PC-9 (cell line): ENCODE measurements at places on chromosomes 3 and 15.

- DNase-seq = no peak
These were observed 60.2 kb downstream of the TMEM44 start for GRCh38 chr3:194572944-194573491.

- DNase-seq = no peak
These were observed 71.4 kb downstream of the SEMA6D start for GRCh38 chr15:47788685-47789084.

DNA sequence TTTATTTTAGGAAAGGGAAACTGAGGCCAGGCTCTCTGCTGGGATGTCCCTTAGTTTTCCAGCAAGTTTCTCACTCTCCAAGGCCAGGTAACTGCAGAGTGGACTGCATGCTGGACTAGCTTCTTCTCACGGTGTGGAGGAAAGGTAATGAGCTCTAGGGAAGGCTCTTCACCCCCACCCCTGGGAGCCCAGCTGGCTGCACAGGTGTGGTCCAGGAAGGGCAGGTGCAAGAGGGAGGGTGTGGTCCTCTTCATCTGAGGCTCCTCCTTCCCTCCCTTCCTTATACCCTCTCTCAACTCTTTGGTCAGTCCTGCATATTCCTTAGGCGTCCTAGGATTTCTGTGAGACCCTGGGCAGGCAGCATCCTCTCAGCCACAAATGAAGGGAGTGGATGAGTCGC lies 33.9 kb downstream of the RNU5B-1 start:
- DNase-seq = no peak

DNA sequence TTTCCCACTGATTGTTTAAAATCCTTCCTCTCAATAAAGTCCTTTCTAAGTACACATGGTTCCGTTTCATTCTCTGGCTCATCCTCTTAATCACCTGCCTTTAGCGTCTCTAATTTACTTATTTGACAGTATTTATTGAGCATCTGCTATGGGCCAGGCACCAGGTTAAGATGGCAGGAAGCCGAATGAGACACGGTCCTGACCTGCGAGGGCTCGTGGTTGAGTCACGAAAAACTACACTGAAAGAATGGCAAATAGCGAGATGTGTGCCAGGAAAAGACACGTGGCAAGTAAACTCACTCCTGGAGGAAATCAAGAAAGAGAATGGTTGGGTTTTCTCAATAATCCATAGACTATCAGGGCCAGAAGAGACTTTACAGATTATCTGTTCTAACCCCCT lies 60.9 kb downstream of the HES1 start:
- DNase-seq = no peak

GRCh38 chr3:149717391-149718056 lies 34.8 kb downstream of the COMMD2 start:
- peak; percentile 61 for DNase-seq

DNA sequence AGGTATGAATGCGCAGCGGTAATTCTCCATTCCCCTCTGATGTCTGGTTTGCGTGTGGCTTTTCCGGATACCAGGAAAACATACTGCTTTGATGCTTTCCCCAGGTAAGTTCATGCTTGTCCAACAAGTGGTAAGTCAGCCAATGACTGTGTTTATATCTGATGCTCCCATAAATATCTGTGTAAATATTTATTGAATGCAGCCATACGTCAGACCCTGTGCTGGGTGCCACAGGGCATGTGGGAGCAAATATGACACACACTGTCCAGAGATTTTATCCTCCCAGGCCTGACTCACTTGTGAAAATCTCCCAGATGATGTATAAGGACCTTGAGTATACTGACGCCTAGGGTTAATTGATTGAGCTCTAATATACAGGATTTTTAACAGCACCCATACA lies 29.6 kb upstream of the CEMIP start:
- DNase-seq = peak; percentile 61

- DNase-seq = no peak
These were observed 96.8 kb downstream of the SLMAP start for GRCh38 chr3:57852896-57853295.

DNA sequence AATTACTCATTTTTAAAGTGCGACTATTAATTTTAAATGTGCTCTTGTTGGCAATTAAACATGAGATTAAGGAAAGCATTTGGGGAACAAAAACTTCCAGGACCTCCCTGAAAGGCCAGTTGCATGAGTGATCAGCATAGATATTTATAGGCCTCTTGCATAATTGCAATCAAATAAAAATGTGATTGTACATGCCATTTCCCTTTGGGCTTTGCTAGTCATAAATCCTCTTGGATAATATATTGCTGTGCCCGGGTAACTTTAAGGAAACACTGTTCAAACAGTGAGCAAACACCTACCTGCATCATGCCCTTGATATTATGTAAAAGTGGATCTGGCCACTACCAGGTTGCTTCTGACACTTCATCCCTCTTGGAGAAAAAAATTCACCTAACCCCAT lies 239.1 kb downstream of the MCTP2 start:
- DNase-seq = no peak

DNA sequence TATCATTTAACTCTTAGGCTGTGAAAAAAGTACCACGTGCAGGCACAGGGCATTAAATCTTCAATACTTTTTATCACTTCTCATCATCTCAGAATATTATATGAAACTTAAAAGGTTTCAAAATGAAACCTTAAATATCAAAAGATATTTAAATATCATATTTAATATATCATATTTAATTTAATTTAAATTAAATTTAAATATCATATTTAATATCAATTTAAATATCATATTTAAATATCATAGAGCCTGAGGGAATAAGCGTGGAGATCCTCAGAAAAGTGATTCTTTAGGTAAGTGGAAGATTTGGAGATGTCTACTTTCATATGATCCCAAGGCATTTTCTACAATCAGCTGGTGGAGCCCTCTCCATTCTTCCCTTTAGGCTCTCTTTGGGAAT lies 716.6 kb downstream of the OTOL1 start:
- DNase-seq = no peak

DNA sequence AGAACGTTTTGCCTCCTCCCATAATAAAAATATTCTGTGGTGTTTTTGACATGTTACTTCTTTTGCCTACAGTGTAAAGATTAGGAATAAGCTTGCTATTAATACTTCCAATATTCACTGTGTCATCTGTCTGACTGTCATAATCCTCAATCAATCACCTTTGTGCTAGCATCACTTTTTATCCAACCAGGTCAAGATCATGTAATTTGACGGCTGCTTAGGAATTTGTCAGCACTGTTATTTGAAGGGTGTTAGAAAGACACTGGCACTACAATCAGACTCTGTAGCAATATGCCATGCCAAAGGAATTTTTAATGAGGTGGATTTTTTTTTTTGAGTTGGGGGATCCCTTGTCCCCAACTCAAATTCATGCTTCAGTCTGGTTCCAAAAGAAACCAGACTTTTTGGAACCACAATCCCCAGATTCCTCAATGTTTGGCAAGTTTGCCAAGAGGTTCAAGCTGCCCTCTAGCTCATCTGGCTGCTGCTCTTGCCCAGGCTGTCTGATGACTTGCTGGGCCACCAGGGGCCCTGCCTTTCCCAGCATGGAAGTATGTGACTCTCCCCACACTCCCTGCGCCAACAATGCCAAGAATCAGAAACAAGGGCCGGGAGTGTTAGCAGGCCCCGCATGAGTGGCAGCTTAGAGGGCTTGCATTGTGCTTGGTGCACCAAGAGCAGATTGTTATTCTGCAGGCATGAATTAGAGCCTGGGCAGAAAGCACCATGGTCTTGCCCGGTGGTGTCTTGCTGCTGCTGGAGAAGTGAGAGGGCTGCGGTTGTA lies 58.6 kb upstream of the TSC22D2 start:
- DNase-seq = peak; percentile 55

DNA sequence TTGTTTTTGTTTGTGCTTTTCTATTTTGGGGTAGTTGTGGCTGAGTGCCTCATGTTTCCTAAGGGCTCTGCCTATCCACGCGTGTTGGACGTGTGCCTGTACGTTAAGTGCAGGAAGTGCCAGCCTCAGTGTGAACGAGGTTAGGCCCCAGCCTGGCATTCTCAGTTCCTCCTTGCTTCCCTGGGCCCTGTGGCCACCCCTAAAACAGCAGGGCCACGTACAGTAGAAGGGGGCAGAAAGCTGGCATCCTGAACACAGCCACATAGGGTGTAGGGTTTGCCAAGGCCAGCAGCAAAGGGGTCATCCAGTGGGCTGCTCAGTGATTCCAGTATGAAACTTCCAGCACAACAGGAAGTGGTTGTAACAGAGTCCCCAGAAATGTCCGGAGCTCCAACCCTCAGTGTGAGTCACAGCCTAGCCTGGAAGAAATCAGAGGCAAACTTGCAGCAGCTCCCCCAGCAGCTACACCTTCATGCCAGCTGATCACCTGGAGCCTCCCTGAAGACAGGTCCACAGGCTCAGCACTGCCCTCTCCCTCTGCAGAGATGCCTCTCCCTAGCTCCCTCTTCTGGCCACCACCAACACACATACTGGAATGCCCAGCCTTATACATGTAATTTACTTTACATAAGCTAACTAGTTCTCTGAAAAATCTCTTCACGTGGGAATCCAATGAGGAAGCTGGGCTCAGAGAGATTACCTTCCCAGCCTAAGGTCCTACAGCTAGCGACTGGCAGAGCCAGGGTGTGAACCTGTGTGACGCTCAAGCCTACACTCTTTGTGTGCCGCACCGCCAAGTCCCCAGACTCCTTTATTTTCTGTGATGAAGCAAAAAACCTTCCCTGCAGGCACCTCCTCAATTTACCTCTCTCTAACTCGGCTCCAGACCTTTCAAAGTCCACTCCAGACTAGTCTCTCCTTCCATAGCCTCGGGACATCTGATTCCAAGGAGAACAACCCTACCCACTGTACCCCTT lies 26.6 kb downstream of the ILDR1 start:
- peak; percentile 74 for DNase-seq

GRCh38 chr3:21481991-21482390 lies 269.0 kb downstream of the ZNF385D start:
- DNase-seq = no peak

DNA sequence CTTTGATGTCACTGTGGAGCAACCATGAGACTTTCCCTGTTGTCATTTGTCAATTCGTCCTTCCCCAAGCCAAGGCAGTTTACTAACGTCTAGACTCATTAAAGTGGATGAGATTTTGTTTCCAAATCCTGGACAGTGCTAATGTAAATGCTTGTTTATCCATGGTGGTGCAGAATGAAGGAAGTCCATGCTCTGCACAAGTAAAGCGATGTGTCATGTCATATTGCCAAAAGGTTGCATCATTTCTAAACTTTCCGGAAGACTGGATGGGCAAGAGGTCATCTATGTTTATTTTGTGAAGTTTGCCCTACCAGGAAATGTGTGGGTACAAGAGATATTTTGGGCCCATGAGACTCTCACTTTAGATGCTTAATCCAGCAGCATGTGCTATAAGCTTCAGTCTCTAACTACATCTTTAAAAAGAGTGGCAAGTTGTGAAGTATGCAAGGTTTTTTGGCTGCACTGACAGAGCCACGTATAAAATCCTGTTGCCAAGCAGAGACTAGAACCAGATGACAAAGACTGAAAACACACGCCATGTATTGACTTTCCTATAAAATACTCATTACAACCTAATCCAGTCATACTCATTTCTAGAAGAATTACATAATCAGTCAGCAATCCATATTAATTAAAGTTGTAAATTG lies 72.1 kb upstream of the FNDC3B start:
- peak; percentile 42 for DNase-seq

DNA sequence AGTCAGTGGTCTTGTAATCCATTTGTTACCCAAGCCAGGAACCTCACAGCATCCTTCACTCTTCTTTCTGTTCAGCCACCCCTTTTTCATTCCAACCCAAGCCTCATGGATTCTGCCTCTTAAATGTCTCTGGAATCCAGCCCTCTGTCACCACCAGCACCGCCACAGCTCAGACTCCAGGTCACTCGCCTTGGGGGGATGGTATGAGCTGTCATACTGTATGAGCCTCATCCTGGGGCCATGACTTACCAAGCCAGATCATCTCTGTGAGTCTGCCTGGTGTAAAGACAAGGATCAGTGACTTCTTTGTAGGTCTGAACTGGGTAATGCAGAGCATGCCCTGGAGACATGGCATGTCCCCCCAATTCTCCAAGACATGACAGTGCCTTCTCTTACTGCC lies 79.6 kb downstream of the PGPEP1L start:
- no peak for DNase-seq

DNA sequence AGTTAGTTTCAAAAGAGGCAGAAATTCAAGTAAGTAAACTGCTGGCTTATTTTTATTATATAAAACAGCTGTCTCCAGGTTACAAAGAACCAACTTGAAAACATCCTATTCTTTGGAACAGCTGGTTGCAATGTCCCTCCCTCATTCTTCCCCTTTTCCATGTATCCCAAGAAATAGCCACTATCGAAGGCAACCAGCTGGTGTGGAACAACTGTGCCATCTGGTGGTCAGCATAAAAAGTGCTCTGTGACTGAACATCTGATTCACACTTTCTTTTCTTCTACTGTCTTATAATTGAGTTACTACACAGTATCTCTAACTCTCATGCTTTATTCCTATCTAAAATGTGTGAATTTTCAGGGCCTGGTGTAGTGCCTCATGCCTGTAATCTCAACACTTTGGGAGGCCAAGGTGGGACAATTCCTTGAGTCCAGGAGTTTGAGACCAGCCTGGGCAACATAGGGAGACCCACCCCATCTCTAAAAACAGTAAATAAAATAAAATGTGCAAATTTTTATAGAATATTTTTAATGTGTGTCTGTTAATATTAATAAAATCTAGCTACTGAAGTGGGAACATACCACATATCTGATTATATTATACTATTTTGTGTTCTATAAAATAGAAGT lies 9.6 kb downstream of the OSBPL11 start:
- peak; percentile 55 for DNase-seq

DNA sequence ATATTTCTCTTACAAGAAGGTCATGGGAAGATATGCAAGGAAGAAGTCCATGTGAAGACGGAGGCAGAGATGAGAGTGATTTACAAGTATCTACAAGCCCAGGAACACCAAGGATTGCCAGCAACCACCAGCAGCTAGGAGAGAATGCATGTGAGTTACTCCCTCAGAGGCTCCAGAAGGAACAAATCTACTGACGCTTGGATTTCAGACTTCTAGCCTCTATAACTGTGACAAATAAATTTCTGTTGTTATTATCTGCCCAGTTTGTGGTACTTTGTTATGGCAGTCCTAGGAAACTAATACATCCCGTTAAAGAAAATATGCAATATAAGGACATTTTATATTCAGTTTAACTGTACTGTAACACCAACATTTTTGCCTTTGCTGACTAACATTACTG lies 283.9 kb downstream of the BCHE start:
- DNase-seq = no peak

- no peak for DNase-seq
These were observed 288.3 kb downstream of the TLE3 start for GRCh38 chr15:69809421-69809820.

DNA sequence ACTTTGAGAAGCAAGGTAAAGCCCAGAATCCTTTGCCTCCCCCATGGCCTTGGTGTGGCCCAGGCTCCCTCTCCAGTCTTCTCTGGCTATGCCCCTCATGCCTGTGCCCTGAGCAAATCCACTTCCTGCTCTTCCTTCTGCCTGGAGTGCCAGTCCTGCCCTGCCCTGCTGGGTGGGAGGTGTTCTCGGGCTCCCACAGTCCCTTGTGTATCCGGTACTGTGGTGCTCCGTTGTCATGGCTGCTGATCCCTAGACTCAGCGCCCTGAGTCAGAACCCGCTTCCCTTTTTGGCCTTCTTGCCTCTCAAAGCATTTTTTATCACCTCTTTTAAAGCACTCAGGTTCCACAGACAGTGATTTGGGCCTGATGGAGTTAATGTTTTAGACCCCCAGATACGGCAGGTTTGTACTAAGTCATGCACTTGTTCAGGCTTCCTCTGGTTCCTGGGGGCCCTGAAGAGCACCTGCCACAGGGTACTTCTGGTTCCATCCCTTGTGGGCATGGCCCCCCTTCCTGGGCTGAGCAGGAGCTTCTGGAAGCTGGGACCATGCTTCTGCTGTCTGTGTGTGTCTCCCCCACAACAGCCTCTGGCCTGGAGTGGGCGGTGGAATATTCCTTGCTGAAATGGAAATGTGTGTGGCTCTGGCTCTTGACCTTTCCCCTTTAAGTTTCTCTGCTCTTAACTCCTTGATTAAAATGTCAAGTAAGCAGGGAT lies 29.6 kb upstream of the ADAMTS7 start:
- peak; percentile 12 for DNase-seq
